Caki2 (cell line): ENCODE measurements at places on chromosomes 11 and 22. TPM values are rescaled to one million over a fixed set of nuclear protein-coding genes. Genes with fewer than 3 reads are reported as not detected.

GRCh38 chr22:30045494-30045887, 34.8 kb upstream of the HORMAD2 start:
- no peak for DNase-seq

- no peak for DNase-seq
Measured at GRCh38 chr11:44483919-44484610, 81.4 kb upstream of the CD82 start.

The NNMT gene
- total RNA-seq: 66.9 and 89.8 TPM in 2 replicates

DNA sequence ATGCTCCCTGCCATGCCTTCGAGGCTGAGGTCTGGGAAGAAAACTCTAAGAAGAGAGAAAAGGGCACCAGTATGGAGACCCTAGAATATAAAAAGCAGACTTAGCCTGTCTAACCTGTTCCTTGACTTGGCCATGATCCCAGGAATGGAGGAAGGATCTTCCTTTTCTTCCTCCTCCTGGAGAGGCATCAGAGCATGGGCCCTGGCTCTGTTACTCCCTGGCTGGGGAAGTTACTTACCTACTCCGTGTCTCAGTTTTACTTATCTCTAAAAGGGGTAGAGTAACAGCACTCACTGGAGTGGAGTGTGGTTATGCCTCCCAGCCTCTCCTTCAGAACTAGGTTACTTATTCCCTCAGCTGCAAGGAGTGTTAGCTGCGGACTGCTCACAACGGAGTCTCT, 55.2 kb upstream of the PHF21A start:
- DNase-seq: no peak

- DNase-seq: no peak
Measured at GRCh38 chr11:34658071-34659015, 37.5 kb downstream of the EHF start.

GRCh38 chr11:99268886-99269285, 248.1 kb downstream of the CNTN5 start:
- peak; percentile 18 for DNase-seq

DNA sequence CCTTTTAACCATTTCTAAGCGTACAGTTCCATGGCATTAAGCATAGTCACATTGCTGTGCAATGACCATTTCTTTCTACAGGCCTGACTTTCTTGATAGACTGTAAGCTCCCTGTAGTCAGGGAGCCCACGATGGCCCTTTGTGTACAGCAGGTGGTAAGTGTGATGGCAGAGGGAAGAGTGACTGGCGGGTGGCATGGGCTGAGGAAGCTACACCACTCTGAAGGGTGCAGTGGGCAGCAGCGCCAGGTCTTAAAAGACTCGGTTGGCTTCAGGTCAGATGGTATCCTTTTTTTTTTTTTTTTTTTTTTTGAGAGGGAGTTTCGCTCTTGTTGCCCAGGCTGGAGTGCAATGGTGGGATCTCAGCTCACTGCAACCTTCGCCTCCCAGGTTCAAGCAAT, 1.6 kb downstream of the PPM1F start:
- DNase-seq: no peak

The CRYBB3 gene
- total RNA-seq: not detected in 2 replicates

DNA sequence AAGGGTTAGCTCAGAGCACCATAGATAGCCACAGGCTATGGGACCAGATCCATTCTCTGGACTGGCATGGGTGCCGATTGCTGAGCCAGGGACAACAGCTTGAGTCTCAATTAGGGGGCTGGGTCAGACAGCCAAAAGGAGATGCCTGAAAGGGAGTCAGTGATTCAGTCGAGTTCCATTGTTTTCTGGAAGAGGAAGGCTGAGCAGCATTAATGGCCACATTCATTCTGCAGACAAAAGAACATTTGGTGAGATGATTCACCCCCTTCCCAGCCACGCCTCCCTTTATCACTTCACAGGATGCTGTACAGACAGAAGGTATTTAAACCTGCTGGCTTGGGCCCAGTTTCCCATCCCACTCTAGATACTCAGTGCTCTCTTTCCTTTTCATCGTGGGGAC, 131.9 kb downstream of the ADAMTS15 start:
- peak; percentile 28 for DNase-seq

- DNase-seq: no peak
Measured at GRCh38 chr22:29336751-29337490, 21.4 kb upstream of the RASL10A start.

- peak; percentile 30 for DNase-seq
Measured at GRCh38 chr22:22877523-22878210, 9.9 kb upstream of the IGLL5 start.

The HEPACAM gene
- not detected in 2 replicates for total RNA-seq

- DNase-seq: no peak
Measured at GRCh38 chr11:75441804-75442132, 8.8 kb upstream of the KLHL35 start.

- no peak for DNase-seq
Measured at GRCh38 chr11:125955856-125956255, 10.0 kb downstream of the VSIG10L2 start.

The NLRP10 gene
- not detected in 2 replicates for total RNA-seq

- no peak for DNase-seq
Measured at GRCh38 chr11:61172888-61173287, 11.7 kb upstream of the VPS37C start.

GRCh38 chr11:1927848-1928469, 8.5 kb downstream of the TNNT3 start:
- no peak for DNase-seq

GRCh38 chr22:47899894-47900293, 1137.4 kb downstream of the TBC1D22A start:
- DNase-seq: no peak

The GGTLC3 gene
- not detected in 2 replicates for total RNA-seq

- DNase-seq: no peak
Measured at GRCh38 chr11:121212536-121213361, 79.8 kb upstream of the SC5D start.

DNA sequence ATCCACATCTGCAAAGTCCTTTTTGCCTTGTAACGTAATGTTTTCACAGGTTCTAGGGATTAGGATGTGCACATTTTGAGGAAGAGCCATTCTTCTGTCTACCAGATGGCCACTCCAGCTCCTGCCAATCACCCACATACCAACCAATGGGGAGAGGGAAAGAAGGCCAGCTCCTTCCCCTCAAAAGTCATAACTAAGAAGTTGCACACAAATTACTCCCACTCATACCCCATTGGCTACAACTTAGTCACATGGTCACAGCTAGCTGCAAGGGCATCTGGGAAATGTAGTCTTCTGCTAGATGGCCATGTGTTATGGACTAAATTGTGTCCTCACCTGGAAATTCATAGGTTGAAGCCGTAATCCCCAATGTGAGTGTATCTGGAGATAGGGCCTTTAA, 15.4 kb upstream of the MYOD1 start:
- peak; percentile 26 for DNase-seq

DNA sequence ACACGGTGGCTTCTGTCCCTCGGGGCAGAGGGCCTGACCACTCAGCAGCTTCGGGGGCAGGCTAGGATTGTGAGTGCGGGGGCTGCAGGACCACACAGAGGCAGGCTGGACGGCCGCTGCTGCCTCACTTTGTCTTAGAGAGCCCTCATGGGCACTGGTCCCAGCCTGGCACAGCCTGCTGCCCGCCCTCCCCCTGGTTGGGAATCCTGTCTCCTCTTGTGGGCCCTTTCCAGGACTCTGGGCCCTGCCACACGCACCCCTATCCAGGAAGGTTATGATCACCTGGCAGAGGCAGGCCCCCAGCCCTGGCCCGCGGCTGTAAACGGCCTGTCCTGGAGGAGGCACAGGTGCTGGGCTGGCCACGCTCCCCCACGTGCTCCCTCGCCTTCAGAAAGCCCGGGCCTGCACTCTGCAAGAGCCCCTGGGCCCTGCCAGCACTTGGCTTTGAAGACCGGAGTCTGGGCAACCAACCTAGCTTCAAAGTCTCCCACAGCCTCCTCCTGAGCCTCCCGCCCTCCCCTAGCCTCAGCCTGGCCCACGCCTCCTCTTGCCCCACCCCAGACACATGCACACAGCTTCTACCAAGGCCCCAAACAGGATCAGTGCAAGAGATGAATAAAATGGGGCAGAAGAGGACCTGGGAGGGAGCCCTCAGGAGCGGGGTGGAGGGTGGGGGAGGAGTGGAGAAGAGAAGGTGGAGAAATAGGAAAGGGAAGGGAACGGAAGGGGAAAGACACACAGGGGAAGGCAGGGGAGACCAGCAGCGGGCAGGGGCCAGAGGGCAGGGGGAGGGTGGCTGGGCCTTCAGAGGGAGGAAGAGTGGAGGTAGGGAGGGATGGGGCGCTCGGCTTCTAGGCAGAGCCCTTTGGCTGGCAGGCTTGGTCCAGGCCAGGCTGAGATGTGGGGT, 31.0 kb downstream of the SYT7 start:
- DNase-seq: no peak

The NXPE4 gene
- total RNA-seq: not detected in 2 replicates

DNA sequence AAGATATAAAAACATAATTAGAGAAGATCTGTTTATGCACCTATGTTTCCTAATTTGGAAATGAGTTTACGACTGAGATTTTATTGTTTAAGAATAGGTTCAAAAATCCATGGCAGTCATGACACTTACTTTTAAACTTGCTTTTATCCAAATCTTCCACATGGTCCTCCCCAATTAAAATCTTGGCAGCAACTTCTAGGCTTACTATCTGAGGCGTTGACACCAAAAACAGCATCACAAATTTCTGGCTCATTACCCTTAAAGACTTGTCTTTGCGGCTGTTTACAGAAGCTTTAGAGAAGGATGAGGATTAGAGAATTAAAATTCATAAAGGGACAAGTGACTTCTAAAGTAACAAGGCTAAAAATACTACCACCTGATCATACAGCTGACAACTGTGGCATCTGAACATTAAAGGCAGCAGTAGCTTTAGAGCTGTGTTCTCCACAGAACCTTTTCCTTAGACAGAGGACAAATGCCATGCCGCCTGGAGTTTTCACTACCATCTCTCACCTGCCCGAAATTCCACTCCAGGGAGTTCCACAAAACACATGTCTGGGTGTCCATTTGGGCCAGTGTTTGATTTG, 6.4 kb downstream of the E2F8 start:
- DNase-seq: no peak

The BAIAP2L2 gene
- 4.0 and 8.1 TPM in 2 replicates for total RNA-seq

The ARHGAP8 gene
- 3.0 and 7.7 TPM in 2 replicates for total RNA-seq

- DNase-seq: no peak
Measured at GRCh38 chr11:115884800-115885534, 380.8 kb upstream of the CADM1 start.

DNA sequence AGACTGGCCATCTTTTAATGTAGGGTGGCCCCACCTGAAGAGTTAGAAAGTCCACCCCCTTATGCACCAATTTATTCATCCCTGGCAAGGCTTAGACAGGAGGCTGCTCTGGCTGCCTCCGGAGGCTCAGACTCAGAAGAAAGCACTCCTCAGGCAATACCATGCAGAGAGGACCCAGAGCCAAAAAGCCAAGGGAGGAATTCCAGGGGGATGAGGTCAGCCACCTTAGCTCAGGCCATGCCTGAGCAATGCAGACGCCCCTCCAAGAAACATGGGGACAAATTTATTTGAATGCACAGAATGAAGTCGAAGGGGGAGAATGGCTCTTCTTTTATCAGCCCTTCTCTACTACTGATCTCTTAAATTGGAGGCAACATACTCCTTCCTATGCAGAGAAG, 39.7 kb upstream of the GLYAT start:
- no peak for DNase-seq

The IL17REL gene
- total RNA-seq: not detected in 2 replicates

The IGHMBP2 gene
- 2.1 and 9.8 TPM in 2 replicates for total RNA-seq

The SCN3B gene
- not detected in 2 replicates for total RNA-seq

- DNase-seq: no peak
Measured at GRCh38 chr11:117146521-117146920, 2.4 kb downstream of the PAFAH1B2 start.

DNA sequence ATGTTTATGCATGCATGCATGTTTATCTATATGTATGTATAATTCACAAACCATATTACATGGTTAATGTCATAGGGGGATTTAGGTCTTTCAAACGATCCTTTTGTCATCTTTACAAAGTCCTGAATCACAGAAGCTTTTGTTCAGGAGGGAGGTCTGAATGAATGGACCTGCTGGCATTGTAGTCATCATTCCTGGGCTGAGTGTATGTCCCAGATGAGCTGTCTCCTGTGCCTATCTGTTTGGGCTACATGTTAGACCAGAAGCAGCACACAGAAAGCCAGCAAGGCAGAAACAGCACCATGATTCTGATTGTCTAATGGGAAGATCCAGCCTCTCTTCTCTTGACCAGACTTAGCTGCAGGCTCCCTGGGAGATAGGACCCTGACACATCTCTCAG, 69.5 kb downstream of the ADM start:
- no peak for DNase-seq

GRCh38 chr11:75073459-75074190, 23.1 kb downstream of the OR2AT4 start:
- no peak for DNase-seq

The CCDC87 gene
- 0.41 and 0.61 TPM in 2 replicates for total RNA-seq

The CCDC82 gene
- 2.5 and 6.4 TPM in 2 replicates for total RNA-seq

The TEX54 gene
- total RNA-seq: not detected in 2 replicates

The GAL gene
- not detected in 2 replicates for total RNA-seq

DNA sequence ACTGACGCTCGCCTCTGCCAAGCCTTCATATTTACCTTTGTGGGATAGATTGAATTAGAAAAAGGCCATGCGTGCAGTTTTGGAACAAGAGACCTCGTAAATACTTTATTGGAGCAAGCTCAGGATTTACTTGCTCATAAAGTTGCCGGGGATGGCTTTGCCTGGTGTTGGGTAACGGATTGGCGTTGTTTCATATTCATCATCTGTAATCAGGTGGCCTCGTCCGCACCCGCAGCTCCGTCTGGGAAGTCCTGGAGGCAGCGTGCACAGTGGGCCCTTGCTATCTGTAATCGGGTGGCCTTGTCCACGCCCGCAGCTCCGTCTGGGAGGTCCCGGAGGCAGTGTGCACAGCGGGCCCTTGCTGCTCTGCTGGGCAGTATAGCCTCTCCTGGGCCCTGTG, 1209.3 kb downstream of the BRD1 start:
- no peak for DNase-seq

DNA sequence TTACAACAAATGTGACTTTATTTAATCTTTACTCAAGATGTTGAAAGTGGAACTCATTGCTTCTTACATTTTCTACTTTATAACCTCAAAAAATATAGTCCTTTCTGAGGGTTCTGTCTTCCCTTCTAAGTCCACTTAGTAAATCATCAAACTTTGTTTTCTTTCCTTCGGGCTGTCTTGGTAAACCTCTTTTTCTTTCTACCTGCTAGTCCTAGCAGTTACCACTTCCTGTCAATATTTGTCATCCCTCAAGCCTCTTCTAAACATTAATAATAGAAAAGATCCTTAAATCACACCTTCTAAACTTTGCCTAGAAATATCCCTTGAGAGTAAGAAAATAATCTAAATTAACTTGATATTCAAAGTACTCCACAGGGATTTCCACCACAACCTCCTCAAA, 580.4 kb downstream of the CNTN5 start:
- DNase-seq: no peak

DNA sequence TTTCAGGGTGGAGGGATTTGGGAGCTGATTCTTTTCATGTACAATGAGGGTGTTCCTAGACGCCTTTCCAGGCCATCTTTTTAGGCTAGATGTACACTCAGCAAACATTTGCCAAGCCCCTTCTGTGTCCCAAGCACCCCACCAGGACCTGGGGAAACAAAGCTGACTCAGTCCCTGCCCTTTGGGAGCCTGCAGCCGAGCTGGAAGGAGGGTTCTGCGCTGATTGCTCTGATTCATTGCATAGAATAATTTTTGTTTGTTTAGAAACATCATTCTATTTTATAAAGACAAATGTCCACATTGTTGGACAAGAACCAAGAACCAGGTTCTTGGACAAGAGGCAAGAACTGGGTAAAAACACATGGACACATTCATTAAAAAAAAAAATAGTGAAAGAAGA, 16.7 kb downstream of the TP53AIP1 start:
- no peak for DNase-seq

- DNase-seq: no peak
Measured at GRCh38 chr11:59180168-59180776, 8.3 kb downstream of the DTX4 start.

The MAML2 gene
- 2.1 and 2.2 TPM in 2 replicates for total RNA-seq

The CBX7 gene
- 27.4 and 36.0 TPM in 2 replicates for total RNA-seq

- peak; percentile 83 for DNase-seq
Measured at GRCh38 chr22:23069502-23070357, 589 bp upstream of the GNAZ start.
